ENCODE measurements at places on chromosomes 5 and 9. TPM values are rescaled to one million over a fixed set of nuclear protein-coding genes. Genes with fewer than 3 reads are reported as not detected.

SVEP1 gene
- total RNA-seq, result 8.6 TPM

ZNF879 gene
- 16.7 TPM for total RNA-seq

GFRA3 gene
- total RNA-seq, result not detected

SPATA31C1 gene
- total RNA-seq, result not detected

Data from frontal cortex (tissue), 4 donors.